ENCODE measurements at places on chromosomes 2 and 18. TPM values are rescaled to one million over a fixed set of nuclear protein-coding genes. Genes with fewer than 3 reads are reported as not detected.

DNA sequence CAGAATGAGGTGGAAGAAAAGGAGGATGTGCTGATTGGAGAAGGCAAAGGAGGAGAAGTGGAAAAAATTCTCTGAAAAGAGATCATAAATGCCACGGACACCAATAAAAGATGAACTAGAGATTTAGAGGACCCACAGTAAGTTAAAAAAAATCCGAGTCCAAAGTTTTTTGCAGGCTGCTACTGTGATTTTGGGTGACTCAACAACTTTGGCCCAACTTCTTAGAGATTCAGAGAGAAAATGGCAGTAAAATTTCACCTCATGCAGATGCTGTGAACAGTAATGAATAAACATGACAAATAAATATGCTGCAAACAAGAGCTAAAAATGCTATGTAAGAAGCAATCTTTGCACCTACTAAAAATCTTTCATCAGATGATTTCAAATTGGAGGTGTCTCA, 176.9 kb upstream of the SESTD1 start:
- no peaks in the 10 kb centered on the region for H3K36me3 ChIP-seq
- no peak overlapping the region for H3K27ac ChIP-seq
- H3K4me3 ChIP-seq: no peak overlapping the region
- H3K4me1 ChIP-seq: no peaks in the 10 kb centered on the region
- no peak for DNase-seq

GRCh38 chr2:26922405-26923188, 47.8 kb upstream of the MAPRE3 start:
- no peaks in the 10 kb centered on the region for H3K4me1 ChIP-seq
- H3K27me3 ChIP-seq: no peaks in the 10 kb centered on the region
- peak; percentile 40 for DNase-seq
- H3K27ac ChIP-seq: no peak overlapping the region

DNA sequence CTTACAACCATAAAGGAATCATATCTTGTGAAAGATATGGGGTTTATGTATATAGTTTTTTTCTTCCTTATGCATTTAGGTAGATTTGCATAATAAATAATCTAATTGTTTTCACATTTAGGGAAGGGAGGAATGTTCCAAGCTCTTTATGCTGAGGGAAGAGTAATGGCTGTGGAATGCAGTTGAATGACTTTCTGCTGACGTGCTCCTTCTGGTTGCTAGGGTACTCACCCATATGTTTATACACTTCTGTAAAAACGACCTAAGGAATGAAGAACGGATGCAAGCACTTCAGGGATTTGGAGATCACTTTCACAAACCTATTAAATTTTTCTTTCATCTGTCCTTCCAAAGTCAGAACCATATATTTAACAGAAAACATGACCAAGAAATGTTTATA, 29.2 kb upstream of the PPP4R1 start:
- H3K27ac ChIP-seq: no peak overlapping the region
- H3K4me1 ChIP-seq: no peaks in the 10 kb centered on the region
- DNase-seq: no peak
- no peaks in the 10 kb centered on the region for H3K27me3 ChIP-seq
- H3K36me3 ChIP-seq: no peaks in the 10 kb centered on the region

GRCh38 chr2:170814533-170815230, 2.0 kb upstream of the GAD1 start:
- H3K27me3 ChIP-seq: peaks cover 85% of the 10 kb centered on the region
- H3K36me3 ChIP-seq: no peaks in the 10 kb centered on the region
- H3K4me3 ChIP-seq: no peak overlapping the region
- DNase-seq: peak; percentile 12

GRCh38 chr2:222436040-222436413, 11.7 kb downstream of the SGPP2 start:
- no peaks in the 10 kb centered on the region for H3K27me3 ChIP-seq
- H3K36me3 ChIP-seq: no peaks in the 10 kb centered on the region
- no peak for DNase-seq

GRCh38 chr2:187689372-187689771, 135.1 kb upstream of the TFPI start:
- H3K27me3 ChIP-seq: no peaks in the 10 kb centered on the region
- H3K36me3 ChIP-seq: no peaks in the 10 kb centered on the region
- no peaks in the 10 kb centered on the region for H3K4me1 ChIP-seq

DNA sequence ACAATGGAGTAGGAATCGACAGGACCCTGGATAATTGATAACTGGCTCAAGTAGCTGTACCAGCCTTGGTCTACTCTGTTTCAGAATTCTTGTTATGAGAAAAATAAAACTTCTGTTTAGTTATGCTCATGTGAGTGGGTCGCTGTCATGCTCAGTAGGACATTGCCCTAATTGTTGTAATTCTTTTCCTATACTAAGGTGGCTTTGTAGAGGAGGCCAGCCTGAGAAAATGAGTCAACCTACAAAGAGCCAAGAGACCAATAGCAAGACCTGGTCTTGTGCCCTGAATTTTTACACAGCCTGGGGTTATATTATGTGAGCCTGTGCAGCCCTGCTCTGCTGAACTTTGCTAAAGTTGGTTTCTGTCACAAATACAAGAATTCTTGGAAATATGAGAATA, 238.4 kb downstream of the MEIS1 start:
- DNase-seq: no peak
- H3K36me3 ChIP-seq: no peaks in the 10 kb centered on the region
- H3K27me3 ChIP-seq: no peaks in the 10 kb centered on the region

GRCh38 chr2:127525691-127526131, 578 bp downstream of the IWS1 start:
- peaks cover 9% of the 10 kb centered on the region for H3K4me1 ChIP-seq
- DNase-seq: no peak
- H3K36me3 ChIP-seq: peaks cover 29% of the 10 kb centered on the region
- H3K4me3 ChIP-seq: peak overlapping the region; percentile 83

GRCh38 chr2:129492548-129492947, 486.9 kb upstream of the RAB6C start:
- H3K27ac ChIP-seq: no peak overlapping the region

- peaks cover 9% of the 10 kb centered on the region for H3K4me1 ChIP-seq
- DNase-seq: no peak
- no peaks in the 10 kb centered on the region for H3K27me3 ChIP-seq
- peak overlapping the region; percentile 74 for H3K27ac ChIP-seq
- H3K36me3 ChIP-seq: no peaks in the 10 kb centered on the region
- H3K4me3 ChIP-seq: no peak overlapping the region
Measured at GRCh38 chr2:74714691-74715080, 60.6 kb downstream of the SEMA4F start.

DNA sequence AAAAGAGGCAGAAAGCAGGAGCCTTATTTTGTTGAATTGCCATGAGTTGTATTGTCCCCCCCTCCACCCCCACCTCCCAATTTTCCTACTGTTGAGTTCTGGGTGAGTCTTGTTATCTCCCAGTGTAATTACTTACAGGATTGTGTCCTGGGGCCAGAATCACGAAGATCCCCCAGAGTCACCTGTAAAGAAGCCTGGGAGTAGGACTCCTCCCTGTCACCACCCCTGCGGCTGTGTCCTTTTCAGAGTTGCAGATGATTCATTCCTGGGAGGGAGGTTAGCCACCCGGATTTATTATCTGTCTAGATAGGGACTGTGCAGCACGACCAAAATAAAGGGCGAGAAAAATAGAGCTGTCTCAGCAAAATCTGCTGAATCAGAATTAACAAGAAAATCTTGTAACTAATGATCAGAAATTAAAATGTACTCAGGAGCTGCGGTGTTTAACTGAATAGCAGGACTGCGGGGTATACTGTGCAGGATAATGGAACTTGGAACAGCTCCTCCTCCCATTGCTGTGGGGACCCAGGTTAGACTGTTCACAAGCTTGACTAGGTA, 81.7 kb upstream of the CAPN13 start:
- H3K4me3 ChIP-seq: no peak overlapping the region
- H3K27ac ChIP-seq: no peak overlapping the region
- no peak for DNase-seq
- no peaks in the 10 kb centered on the region for H3K27me3 ChIP-seq
- no peaks in the 10 kb centered on the region for H3K4me1 ChIP-seq

DNA sequence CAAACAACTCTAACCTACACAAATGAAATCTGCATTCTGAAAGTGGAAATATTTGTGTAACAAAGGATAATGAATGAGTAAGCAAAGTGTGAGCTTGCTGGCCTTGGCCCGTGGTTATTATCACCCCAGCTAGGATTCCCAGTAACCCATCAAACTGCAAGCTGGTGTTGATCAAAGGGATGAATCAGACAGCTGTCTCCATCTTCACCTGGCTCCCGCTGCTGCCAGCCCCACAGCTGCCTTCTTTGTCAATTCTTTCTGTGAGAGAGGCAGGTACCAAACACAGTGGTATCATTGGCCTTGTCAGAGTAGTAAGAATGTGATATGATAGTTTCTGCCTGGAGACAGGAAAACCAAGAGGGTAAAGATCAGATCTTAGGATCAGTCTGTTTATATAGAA, 25.2 kb upstream of the RGPD4 start:
- no peaks in the 10 kb centered on the region for H3K36me3 ChIP-seq
- H3K27ac ChIP-seq: no peak overlapping the region
- H3K4me1 ChIP-seq: no peaks in the 10 kb centered on the region
- no peak for DNase-seq
- H3K27me3 ChIP-seq: no peaks in the 10 kb centered on the region

C2orf78 gene
- not detected for total RNA-seq

- DNase-seq: no peak
- no peaks in the 10 kb centered on the region for H3K36me3 ChIP-seq
- H3K27ac ChIP-seq: no peak overlapping the region
- peaks cover 12% of the 10 kb centered on the region for H3K4me1 ChIP-seq
- H3K4me3 ChIP-seq: no peak overlapping the region
Measured at GRCh38 chr2:176163672-176164056, 6.6 kb downstream of the HOXD3 start.

C2orf66 gene
- not detected for total RNA-seq

DNA sequence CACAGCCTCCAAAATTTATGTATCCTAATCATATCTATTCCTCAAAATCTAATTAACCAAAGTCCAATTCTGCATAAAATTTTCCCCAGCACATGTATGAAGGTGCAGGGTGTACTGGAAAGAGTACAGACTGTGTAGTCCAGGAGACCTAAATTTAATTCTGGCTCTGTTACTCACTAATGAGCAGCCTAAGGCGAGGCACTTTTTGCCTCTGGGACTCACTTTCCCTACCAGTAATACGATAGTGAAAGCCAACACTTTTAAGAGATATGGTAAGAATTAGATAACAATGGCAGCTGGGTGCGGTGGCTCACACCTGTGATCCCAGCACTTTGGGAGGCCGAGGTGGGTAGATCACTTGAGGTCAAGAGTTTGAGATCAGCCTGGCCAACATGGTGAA, 177.7 kb downstream of the PIEZO2 start:
- no peak overlapping the region for H3K27ac ChIP-seq
- H3K4me3 ChIP-seq: no peak overlapping the region
- no peaks in the 10 kb centered on the region for H3K36me3 ChIP-seq
- DNase-seq: no peak
- H3K27me3 ChIP-seq: no peaks in the 10 kb centered on the region

- peak within 1 kb of the TSS; percentile 37 for H3K4me3 ChIP-seq
- peak; percentile 85 for DNase-seq
Measured at GRCh38 chr2:10911291-10912075, at the start of gene KCNF1. Gene KCNF1 (plus strand): TSS chr2:10911934. CDS start chr2:10912427, 493 bp downstream.

DNA sequence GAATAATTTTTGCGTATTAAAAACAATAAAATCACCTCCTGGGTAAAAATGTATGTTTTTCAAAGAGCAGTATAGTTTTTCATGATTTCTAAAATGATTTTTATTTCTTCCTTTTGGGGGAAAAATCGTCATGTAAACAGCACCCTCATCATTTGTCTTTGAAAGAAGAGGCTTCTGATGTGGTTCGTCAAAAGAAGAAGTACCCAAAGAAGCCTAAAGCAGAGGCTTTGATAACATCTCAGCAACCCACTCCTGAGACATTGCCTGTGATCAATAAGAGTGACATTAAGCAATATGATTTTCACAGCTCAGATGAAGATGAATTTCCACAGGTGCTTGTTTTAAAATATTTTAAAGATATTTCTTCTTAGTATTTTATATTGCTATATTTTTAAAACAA, 110.2 kb upstream of the KIF5C start:
- H3K27me3 ChIP-seq: no peaks in the 10 kb centered on the region
- DNase-seq: no peak
- no peak overlapping the region for H3K4me3 ChIP-seq

DNA sequence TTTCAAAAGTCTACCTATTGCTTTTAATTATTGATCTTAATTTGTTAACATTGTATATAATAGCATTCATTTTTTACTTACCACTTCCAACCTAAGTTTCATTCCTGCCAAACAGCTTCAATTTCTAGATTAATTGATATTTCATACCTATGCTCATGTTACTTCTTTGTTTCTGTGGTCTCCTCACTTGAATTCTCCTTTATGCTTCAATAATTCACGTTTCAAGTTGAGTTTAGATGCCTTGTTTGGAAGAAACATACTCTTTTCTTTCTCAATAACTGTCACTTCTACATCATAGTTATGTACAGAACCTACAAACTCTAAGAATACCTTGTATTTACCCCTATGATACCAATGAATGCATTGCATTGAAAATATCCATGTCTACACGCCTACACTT, 862.2 kb upstream of the LRATD1 start:
- no peak overlapping the region for H3K4me3 ChIP-seq
- H3K36me3 ChIP-seq: no peaks in the 10 kb centered on the region
- no peaks in the 10 kb centered on the region for H3K27me3 ChIP-seq
- H3K4me1 ChIP-seq: no peaks in the 10 kb centered on the region
- H3K27ac ChIP-seq: no peak overlapping the region
- DNase-seq: no peak

- DNase-seq: no peak
- no peak overlapping the region for H3K4me3 ChIP-seq
- H3K27me3 ChIP-seq: no peaks in the 10 kb centered on the region
- H3K36me3 ChIP-seq: no peaks in the 10 kb centered on the region
- no peaks in the 10 kb centered on the region for H3K4me1 ChIP-seq
Measured at GRCh38 chr2:234512884-234513669, 16.2 kb upstream of the ARL4C start.

GRCh38 chr18:9736286-9736835, 28.3 kb downstream of the RAB31 start:
- peaks cover 13% of the 10 kb centered on the region for H3K36me3 ChIP-seq
- peaks cover 29% of the 10 kb centered on the region for H3K4me1 ChIP-seq
- no peak overlapping the region for H3K4me3 ChIP-seq

STPG4 gene
- total RNA-seq: not detected

DNA sequence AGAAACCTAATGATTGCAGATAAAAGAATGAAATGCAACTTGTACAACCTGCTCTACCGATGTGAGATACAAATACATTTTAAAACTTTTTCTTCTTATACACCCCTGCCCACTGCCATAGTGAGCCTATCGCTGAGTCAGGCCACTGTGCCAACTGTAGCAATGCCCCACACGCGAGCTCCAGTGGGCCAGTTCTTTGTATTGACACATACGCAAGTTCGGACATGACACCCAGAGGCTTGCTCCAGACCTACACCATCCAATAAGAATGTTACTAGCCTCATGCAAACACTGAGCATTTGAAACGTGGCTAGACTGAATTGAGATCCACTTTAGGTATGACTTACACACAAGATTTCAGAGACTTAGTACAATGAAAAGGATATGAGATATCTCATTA, 340.1 kb downstream of the ARHGAP15 start:
- H3K36me3 ChIP-seq: no peaks in the 10 kb centered on the region
- no peaks in the 10 kb centered on the region for H3K4me1 ChIP-seq
- H3K4me3 ChIP-seq: no peak overlapping the region
- DNase-seq: no peak

CBLN2 gene
- not detected for total RNA-seq

DNA sequence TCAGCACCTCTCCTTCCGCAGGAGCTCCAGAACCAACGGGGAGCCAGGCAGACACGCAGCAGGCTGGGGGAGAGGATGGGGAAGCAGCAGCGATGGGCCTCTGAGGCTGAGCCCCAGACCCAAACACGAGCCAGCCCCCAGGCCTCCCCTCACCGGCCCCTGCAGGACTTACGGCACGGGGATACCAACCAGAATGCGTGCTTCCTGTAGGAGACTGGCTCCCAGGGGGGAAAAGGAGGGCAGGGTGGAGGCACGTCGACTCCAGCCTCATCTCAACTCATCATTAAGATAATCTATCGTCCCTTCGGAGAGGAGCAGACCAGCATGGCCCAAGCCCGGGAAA, 495.1 kb upstream of the MYT1L start:
- no peak for DNase-seq
- no peak overlapping the region for H3K4me3 ChIP-seq

Measured in stomach (tissue), 19 donors.